Breast epithelium (tissue), 4 donors: ENCODE measurements at places on chromosomes 1 and 21.

GRCh38 chr1:234925440-234926263 lies 203.0 kb downstream of the TOMM20 start:
- no peak for DNase-seq

DNA sequence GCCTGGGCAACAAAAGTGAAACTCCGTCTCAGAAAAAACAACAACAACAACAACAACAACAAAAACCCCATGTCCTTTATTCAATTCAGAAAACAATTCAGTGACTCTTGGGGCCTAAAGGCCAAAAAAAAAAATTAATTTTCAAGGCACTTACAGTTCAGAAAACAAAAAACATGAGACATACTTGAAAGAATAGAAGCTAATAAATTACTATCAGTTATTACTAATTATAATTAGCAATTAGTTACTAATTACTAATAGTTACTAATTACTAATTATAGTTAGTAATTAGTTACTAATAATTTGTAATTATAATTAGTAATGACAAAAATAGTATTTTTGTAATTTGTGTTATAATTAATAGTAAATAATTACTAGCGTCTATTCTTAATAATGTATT lies 56.8 kb upstream of the MPC2 start:
- DNase-seq = no peak

DNA sequence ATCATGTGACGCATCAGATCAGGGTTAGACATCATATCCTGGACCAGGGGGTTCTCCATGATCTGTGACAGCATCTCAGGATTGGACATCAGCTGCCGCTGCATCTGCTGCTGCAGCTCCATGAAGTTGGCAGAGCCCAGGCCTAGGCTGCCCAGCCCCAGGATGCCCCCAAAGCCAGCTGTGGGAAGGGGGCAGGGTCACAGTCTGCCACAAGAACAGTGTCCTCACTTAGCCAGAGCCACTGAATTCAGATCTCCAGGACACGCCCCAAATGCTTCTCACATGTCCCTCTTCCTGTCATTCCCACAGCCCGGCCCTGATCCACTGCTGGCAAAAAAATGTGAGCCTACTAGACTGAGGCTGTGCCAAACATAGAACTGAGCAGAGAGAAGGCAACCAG lies 3.2 kb downstream of the UBQLN4 start:
- no peak for DNase-seq

DNA sequence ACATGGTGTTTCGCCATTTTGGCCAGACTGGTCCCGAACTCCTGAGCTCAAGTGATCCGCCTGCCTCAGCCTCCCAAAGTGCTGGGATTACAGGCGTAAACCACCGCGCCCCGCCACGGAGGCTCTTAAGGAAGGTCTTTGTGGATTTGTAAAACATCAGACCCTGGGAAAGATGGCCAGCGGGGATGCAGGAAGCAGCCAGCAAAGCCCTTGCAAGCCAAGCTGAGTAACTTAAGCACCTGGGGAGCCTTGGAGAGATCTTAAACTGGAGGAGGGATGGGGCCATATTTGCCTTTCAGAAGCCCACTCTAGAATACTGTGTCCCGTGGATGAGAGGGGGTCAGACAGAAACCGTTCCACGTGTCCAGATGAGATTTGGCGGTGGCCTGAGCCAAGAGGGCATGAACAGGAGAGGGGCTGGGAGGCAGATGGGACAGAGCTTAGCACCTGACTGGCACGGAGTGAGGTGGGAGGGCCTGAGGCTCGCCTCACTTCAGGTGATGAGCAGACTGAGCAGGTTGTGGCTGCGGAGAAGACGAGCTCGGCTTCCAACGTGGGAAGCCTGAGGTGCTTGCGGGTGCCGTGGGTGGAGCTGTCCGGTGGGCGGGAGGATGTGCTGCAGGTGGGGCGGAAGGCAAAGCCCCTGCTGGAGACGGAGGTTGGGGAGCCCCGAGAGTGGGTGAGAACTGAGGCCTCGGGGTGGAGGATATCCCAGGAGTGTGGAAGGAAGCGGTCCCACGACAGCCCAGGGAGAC lies 11.7 kb downstream of the C1orf216 start:
- no peak for DNase-seq

DNA sequence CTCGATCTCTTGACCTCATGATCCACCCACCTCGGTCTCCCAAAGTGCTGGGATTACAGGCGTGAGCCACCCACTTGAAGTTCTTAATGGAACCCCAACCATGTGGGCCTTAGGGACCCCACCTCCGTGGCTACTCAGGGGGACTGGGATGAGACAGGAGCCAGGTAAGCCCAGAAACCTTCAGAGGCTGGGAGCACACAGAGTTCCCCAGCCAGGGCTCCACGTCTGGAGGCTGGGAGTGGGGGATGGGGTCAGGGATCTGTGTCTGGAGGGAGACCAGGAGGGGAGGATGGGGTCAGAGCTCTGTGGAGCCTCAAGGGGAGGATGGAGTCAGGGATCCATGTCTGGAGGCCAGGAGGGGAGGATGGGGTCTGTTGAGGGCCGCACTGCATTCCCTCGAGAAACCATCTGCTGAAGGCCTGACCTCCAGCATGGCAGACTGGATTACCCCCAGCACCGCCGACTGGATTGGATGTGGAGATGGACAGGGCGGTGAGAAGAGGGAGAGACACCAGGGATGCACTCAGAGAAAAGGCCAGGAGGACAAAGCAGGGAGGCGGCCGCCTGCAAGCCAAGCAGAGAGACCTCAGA lies 2.1 kb upstream of the FTCD start:
- DNase-seq = no peak

DNA sequence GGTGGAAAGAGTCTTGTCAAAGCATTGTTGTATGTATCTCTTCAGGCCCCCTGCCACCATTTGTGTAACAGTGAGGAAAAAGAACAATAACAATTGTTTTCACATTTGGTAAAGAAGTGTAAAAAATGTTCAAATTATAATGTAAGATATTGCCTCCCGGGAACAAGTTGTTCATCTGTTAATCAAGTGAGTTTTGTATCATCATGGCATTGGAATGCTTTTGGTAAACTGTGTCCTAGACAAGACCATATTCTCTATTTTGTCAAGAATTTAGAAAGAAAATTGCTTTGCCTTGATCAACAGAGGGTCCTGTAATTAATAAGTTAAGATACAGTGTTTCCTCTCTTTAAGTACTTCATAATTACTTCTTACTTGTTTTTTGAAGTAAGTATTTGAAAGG lies 692.0 kb upstream of the NR5A2 start:
- no peak for DNase-seq

DNA sequence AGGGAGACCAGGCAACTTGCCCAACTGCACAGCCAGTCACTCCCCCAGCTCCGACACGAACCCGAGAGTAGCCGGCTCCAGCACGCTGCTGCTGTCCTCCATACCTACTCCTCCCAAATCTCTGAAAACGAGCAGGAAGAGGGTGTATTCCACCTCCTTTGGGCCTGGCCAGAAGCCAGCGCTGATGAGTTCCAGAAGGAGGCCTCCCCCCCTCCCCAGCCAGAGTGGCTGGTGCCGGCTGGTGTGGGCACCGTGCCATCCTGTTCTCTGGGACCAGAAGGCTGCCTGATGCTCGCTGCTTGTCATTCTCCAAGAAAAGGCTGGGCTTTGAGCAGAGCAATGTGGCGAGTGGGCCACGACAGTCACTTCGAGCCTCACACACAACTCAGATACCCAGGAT lies 22.2 kb downstream of the KCNN3 start:
- no peak for DNase-seq

- no peak for DNase-seq
Observed at GRCh38 chr1:222097588-222097987, 355.7 kb upstream of the DUSP10 start.

DNA sequence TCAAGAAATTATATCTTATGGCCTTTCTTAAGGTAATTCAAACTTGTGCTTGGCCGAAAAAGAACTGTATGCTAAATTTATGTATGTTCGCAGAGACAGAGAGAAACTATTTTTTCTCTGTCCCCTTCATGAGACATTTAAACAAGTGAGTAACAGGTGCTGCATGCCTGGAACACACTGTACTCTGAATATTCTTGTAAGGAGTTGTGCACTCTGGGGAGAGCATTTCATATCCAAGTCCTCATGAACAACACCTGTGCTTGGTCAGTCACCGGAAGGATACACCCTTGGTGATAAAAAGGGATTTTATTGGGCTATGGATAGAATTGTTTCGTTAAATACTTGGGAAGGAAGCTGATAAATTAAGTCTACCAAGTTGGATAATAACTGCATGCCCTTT lies 220.8 kb upstream of the NRIP1 start:
- DNase-seq = no peak

DNA sequence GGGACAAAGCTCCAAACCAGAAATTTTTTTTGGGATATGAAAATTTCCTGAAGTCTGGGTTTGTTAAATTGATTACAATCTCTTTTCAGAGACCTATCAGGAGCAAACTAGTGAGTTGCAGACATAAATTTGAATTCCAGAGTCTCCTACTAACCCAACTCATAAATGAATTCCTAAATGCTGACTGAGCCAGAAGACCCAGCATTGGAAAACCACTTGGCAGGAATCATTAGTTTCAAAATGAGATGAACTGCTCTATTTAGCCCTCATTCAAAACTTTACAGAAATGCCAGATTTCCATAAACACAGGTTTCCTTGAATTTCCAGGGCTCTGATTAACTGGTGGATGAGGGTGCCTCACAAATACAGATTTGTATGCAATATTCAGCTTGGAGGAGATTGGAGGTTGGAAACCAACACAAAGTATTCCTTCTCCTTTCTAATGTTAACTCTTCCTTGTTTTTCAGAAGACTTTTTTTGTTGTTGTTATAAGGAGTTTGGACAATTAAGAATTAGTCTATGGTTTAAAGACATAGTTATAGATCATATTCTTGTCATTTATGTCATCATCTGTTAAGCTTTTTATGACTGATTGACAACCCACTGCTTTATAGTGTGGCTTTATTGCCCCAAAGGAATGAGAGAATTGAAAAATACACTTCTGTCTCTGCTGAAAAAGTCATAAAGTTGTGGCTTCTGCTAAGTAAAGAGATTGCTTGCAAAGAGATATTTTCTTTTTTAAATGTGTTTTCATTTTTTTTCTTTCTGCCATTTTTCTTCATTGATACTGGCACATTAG lies 222.8 kb downstream of the HLX start:
- no peak for DNase-seq

GRCh38 chr1:199396456-199396855 lies 631.1 kb upstream of the NR5A2 start:
- no peak for DNase-seq

- DNase-seq = no peak
Observed at GRCh38 chr1:24928689-24929397, 1.2 kb downstream of the RUNX3 start.

DNA sequence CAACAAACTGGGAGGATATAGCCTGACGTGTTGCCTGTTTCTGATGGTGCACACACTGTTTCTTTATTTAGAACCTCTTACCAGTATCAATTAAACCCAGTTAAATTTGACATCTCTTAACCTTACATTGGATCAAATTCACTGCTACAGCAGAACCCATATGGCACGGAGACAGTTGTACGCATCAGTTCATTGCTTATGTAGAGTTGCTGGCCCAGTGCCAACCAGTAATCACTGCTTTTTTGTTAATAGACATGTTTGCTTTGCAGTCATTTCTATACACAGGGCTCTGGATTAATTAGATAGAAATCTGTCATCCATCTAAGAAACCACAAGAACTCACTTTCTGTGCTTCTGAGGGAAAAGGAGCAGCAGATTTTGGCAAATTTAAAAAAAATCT lies 154.0 kb downstream of the RWDD3 start:
- DNase-seq = no peak

DNA sequence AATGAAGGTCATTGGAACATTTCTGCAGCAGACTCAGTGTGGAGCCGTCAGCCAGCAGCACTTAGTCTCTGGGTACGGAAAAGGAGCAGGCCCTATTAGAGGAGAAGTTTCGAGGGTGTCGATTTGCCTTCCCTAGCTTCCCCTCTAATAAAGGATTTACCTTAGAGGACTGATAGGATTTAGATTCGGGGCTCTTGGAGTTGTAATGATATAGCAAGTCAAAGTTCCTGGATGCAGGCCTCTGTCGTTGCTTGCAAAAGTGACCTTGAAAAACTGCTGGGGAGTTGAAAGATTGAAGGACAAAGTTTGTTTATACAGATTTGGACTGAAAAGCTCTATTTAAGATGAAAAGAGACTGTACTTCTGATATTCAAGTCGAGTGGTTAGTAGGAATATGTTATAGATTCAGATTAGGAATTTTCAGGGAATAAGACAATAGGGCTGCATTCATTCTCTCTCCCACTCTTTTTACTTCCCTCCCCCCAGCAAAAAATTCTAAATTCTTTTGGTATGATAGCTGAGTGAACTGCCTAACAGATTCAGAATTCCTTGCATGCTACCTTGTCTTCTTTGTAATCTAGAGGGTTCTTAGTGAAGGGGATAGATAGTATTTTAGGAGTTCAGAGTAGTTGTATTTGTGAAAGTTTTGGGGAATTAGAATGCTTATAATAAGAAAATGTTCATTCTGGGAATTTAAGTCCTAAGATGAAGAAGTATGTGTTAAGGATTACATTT lies 19.2 kb downstream of the NFYC start:
- DNase-seq = no peak

DNA sequence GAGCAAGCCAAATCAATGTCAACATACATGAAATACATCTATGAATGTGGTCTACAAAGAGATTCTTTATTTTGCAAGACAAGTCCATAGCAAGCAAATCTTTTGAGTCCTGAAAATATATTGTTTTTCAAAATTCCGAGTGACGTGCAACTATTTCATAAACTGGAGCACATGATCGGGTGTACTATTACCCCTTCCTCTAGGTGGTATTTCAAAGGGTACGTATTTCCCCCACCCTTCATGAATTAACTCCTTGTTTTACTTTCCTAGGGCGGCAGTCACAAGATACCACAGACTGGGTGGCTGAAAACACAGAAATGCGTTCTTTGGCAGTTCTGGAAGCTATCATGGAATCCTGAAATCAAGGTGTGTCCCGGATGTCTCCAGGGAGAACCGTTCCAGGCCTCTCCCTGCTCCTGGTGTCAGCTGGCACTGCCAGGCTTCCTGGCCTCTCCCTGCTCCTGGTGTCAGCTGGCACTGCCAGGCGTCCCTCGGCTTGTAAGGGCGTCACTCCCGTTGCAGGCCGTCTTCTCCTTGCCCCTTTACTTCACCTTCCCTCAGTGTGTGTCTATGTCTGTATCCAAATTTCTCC lies 55.3 kb downstream of the RIPK4 start:
- DNase-seq = no peak

DNA sequence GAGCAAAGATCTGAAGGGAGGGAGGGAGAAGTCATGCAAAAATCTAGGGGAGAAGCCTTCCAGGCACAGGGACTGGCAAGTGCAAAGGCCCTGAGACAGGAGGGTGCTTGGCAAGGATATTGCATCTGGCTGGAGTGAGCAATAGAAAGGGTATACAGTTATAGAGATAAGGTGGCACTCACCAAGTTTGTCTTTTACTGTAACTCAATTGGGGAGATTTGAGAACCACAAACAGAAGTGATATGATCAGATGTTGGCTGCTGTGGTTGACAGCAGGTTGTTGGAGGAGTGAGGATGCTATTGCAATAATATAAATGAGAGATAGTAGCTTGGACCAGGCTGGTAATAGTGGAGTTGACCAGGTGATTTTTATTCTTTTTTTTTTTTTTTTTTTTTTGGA lies 25.6 kb downstream of the MCOLN3 start:
- DNase-seq = no peak
